ENCODE measurements at places on chromosomes 1 and 21. TPM values are rescaled to one million over a fixed set of nuclear protein-coding genes. Genes with fewer than 3 reads are reported as not detected.

- no peak for DNase-seq
- no peak overlapping the region for H3K27ac ChIP-seq
- H3K27me3 ChIP-seq, result no peaks in the 10 kb centered on the region
- H3K36me3 ChIP-seq, result peaks cover 6% of the 10 kb centered on the region
Observed at GRCh38 chr1:19405195-19405760, 80.1 kb downstream of the CAPZB start.

DNA sequence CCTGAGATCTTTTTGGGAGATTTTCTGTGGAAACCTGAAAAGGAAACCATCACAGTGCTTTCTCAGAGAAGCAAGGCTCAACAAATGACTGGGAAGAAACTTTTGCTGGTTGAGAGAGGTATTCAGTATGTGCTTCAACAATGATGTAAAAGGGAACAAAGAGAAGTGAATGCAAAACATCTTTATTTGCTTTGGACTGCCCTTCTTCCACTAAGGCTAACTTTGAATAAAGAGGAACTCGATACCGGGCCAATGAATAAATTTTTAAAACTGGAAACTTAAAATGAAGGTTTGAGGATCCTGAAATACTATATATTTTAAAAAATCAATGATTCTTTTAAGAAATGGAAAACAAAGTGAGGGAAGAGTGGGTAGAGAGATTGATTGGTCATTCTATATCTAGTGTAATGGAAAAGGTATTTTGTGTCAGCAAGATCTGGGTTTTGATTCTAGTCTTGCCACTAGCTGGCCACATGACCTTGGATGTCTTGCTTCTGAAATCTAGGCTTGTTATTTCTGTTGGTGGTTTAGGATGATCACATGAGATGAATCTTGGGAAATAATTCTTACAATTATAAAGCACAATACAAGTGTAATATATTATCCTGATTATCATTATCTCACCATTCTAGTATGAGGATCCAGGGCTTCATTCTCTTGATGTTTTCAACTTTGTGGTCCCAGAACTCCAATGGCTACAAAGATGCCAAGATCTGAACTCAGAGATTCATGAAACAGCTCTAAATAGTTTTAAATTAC lies 34.6 kb upstream of the APOBEC4 start:
- H3K27ac ChIP-seq, result no peak overlapping the region
- H3K4me3 ChIP-seq, result no peak overlapping the region
- no peaks in the 10 kb centered on the region for H3K27me3 ChIP-seq
- H3K4me1 ChIP-seq, result peaks cover 4% of the 10 kb centered on the region
- no peak for DNase-seq

DNA sequence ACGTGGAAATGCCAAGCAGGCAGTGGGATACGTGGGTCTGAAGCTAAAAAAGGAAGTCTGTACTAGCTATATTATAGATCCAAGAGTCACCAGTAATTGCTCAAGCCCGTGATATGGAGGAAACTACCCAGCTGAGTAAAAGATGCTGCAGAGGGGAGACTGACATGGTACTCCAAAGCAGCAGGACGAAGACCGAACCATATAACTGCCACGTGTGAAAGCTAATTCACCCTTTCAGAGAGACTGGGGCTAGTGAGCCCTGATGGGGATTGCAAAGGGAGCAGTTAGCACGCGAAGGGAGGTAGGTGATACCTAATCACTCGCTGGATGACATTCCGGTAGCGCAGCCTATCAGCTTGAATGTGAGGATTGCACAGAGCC lies 316 bp downstream of the AP4B1 start:
- peak overlapping the region; percentile 59 for H3K4me3 ChIP-seq
- no peaks in the 10 kb centered on the region for H3K27me3 ChIP-seq
- peaks cover 19% of the 10 kb centered on the region for H3K4me1 ChIP-seq

DNA sequence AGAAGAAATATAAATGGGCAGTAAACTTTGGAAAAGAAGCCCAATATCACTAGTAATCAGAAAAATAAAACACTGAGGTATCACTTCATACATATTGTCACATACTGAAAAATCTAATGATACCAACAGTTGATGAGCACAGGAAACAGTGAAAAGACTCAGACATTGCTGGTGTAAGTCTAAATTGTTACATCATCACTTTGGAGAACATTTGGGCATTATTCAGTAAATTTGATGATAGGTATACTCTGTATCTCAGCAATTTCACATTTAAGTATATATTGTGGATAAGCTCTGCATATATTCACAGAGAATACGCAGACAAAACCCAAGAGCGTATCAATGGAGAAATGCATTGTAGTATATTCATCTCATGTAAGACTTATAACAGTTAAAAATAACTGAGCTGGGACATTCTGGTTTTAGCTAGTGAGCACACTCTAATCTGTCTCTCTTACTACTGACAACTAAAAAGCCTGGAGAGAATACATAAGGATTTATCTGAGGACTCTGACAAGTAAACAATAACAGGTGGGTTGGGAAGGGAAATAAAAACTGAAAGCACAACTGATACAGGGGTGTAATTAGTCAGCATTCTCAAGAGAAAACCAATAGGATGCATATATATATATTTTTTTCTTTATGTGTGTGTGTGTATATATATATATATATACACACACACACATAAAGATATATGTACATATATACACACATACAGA lies 212.7 kb upstream of the JUN start:
- H3K4me1 ChIP-seq, result no peaks in the 10 kb centered on the region
- H3K4me3 ChIP-seq, result no peak overlapping the region
- no peaks in the 10 kb centered on the region for H3K36me3 ChIP-seq
- no peak overlapping the region for H3K27ac ChIP-seq
- DNase-seq, result no peak

DNA sequence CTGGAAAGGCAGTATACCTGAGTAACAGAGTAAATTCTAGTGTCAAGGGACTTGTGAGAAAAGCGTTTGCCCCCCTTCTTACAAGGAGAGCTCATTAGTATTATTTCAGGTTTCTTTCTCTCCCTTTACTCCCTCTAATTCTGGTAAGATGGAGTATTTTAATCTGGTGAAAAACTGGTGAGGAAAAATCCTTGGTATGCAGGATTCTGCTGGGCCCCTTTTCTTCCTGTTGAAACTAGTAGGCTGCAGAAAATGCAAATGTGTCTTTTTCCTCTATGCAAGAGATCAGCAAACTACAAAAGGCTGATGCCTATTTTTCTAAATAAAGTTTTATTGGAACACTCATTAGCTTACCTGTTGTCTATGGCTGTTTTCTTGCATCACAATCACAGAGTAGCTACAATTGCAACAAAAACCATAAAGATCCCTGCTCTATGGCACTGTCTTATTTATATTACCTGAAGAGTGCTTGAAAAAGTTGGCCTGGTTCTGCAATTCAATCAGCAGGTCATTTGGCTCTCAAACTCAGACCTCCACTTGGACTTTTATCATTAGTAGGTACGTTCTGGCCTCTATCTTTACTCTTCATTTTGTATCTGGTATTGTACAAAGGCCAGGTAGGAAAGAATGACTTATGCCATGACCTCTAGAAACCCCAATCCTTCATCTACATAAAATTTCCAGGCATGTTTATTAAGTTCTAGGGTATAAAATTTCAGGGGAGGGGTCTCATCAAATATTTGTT lies 109.6 kb downstream of the AKT3 start:
- no peaks in the 10 kb centered on the region for H3K27me3 ChIP-seq
- H3K4me1 ChIP-seq, result no peaks in the 10 kb centered on the region
- no peak overlapping the region for H3K4me3 ChIP-seq

GRCh38 chr21:31201144-31201543 lies 142.9 kb downstream of the TIAM1 start:
- no peak for DNase-seq
- no peaks in the 10 kb centered on the region for H3K4me1 ChIP-seq
- H3K27me3 ChIP-seq, result no peaks in the 10 kb centered on the region
- no peak overlapping the region for H3K27ac ChIP-seq

- peak within 1 kb of the TSS; percentile 73 for H3K27ac ChIP-seq
- no peaks in the 10 kb centered on the region for H3K27me3 ChIP-seq
- peak within 1 kb of the TSS; percentile 47 for H3K4me3 ChIP-seq
- H3K4me1 ChIP-seq, result peaks cover 29% of the 10 kb centered on the region
Observed at GRCh38 chr1:202160377-202160940, at the start of gene PTPN7. Gene PTPN7, minus strand, starts transcription at chr1:202160602. Its CDS starts 1,200 bp downstream, at chr1:202159402.

GRCh38 chr1:167248707-167249642 lies 28.3 kb downstream of the POU2F1 start:
- no peak overlapping the region for H3K27ac ChIP-seq
- H3K4me3 ChIP-seq, result no peak overlapping the region
- no peak for DNase-seq
- H3K27me3 ChIP-seq, result no peaks in the 10 kb centered on the region
- no peaks in the 10 kb centered on the region for H3K4me1 ChIP-seq
- no peaks in the 10 kb centered on the region for H3K36me3 ChIP-seq

- no peak overlapping the region for H3K27ac ChIP-seq
- DNase-seq, result no peak
- H3K4me3 ChIP-seq, result no peak overlapping the region
- H3K36me3 ChIP-seq, result no peaks in the 10 kb centered on the region
Observed at GRCh38 chr1:7928247-7928646, 12.4 kb downstream of the TNFRSF9 start.

- no peaks in the 10 kb centered on the region for H3K36me3 ChIP-seq
- no peak overlapping the region for H3K4me3 ChIP-seq
- no peaks in the 10 kb centered on the region for H3K27me3 ChIP-seq
- no peaks in the 10 kb centered on the region for H3K4me1 ChIP-seq
- DNase-seq, result no peak
- H3K27ac ChIP-seq, result no peak overlapping the region
Observed at GRCh38 chr1:53580009-53580400, 120.8 kb downstream of the DMRTB1 start.

DNA sequence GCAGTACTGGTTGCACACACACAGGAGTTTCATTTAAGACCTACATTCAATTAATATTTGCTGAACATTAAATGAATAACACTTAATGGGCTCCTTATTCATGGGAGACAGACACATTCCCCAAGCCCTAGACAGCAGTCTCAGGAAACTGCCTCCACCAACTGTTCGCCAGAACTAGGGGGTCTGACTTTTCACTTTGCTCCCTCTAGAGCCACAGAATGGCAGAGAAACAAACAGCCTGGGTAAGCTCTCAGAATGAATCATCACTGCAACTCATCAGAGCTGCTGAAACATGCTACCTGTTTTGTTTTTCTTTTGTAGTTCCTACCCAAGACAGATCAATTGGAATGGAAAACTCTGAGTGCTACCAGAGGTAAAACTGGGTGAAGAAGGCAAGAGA lies 31.7 kb downstream of the ELK4 start:
- H3K4me3 ChIP-seq, result no peak overlapping the region
- no peaks in the 10 kb centered on the region for H3K36me3 ChIP-seq
- no peaks in the 10 kb centered on the region for H3K27me3 ChIP-seq
- H3K4me1 ChIP-seq, result peaks cover 20% of the 10 kb centered on the region

GRCh38 chr1:35442734-35443133 lies 114.5 kb downstream of the KIAA0319L start:
- no peak overlapping the region for H3K4me3 ChIP-seq
- no peak overlapping the region for H3K27ac ChIP-seq
- peaks cover 4% of the 10 kb centered on the region for H3K4me1 ChIP-seq

GRCh38 chr1:212518188-212519054 lies 85.7 kb downstream of the NENF start:
- DNase-seq, result peak; percentile 72
- peaks cover 16% of the 10 kb centered on the region for H3K4me1 ChIP-seq

DNA sequence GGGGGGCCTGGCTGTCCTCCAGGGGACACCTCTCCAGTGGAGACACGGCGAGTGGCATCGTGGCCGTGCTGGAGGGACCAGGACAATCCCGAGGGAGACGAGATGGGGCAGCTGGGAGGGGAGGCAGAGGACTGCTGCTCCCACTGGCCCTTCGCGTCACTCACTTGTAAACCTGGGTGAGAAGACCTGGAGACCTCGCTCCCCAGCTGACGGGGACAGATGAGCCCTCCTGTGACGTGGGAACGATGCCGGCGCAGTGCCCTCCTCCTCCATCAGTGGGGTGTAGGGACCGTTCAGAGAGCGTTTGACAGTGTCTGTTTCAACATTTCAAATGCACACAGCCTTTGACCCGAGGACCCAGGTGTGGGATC lies 4.6 kb downstream of the SPATC1L start:
- no peaks in the 10 kb centered on the region for H3K4me1 ChIP-seq
- H3K27ac ChIP-seq, result no peak overlapping the region
- DNase-seq, result peak; percentile 80
- H3K36me3 ChIP-seq, result no peaks in the 10 kb centered on the region
- no peaks in the 10 kb centered on the region for H3K27me3 ChIP-seq

- H3K27me3 ChIP-seq, result no peaks in the 10 kb centered on the region
- H3K36me3 ChIP-seq, result no peaks in the 10 kb centered on the region
- DNase-seq, result no peak
- no peaks in the 10 kb centered on the region for H3K4me1 ChIP-seq
- H3K4me3 ChIP-seq, result no peak overlapping the region
Observed at GRCh38 chr1:154863315-154864174, 6.5 kb downstream of the KCNN3 start.

- no peaks in the 10 kb centered on the region for H3K27me3 ChIP-seq
- no peak for DNase-seq
- H3K36me3 ChIP-seq, result no peaks in the 10 kb centered on the region
- no peak overlapping the region for H3K4me3 ChIP-seq
- H3K4me1 ChIP-seq, result peaks cover 31% of the 10 kb centered on the region
- no peak overlapping the region for H3K27ac ChIP-seq
Observed at GRCh38 chr1:164709126-164709525, 150.1 kb downstream of the PBX1 start.

- H3K27ac ChIP-seq, result no peak overlapping the region
- DNase-seq, result no peak
- no peaks in the 10 kb centered on the region for H3K27me3 ChIP-seq
- H3K36me3 ChIP-seq, result no peaks in the 10 kb centered on the region
- H3K4me1 ChIP-seq, result no peaks in the 10 kb centered on the region
- no peak overlapping the region for H3K4me3 ChIP-seq
Observed at GRCh38 chr1:59178339-59179187, 118.3 kb upstream of the FGGY start.

- no peak for DNase-seq
- no peaks in the 10 kb centered on the region for H3K36me3 ChIP-seq
- peak overlapping the region; percentile 85 for H3K27ac ChIP-seq
- H3K4me3 ChIP-seq, result no peak overlapping the region
- peaks cover 90% of the 10 kb centered on the region for H3K4me1 ChIP-seq
Observed at GRCh38 chr1:208207388-208208131, 36.6 kb downstream of the PLXNA2 start.

GRCh38 chr1:221994939-221995338 lies 253.1 kb upstream of the DUSP10 start:
- no peaks in the 10 kb centered on the region for H3K27me3 ChIP-seq
- H3K4me3 ChIP-seq, result no peak overlapping the region

The LMX1A gene
- not detected for total RNA-seq

The CFHR1 gene
- total RNA-seq, result not detected

The CDA gene
- 2.6 TPM for total RNA-seq

The TSTD1 gene
- 112 TPM for total RNA-seq

The CYP4A22 gene
- 0.54 TPM for total RNA-seq

The ST6GALNAC5 gene
- 54.9 TPM for total RNA-seq

The GPR25 gene
- total RNA-seq, result 0.49 TPM

The ALDH9A1 gene
- 64.1 TPM for total RNA-seq

The LRRC47 gene
- 45.6 TPM for total RNA-seq

The RHEX gene
- total RNA-seq, result 3.1 TPM
